ENCODE measurements at places on chromosomes 5 and 9. TPM values are rescaled to one million over a fixed set of nuclear protein-coding genes. Genes with fewer than 3 reads are reported as not detected.
A peak's percentile ranks its signal among the peaks of the same experiment; 100 is the strongest.

- no peak for DNase-seq
These were observed 27.0 kb downstream of the TGFBI start for GRCh38 chr5:136055612-136056309.

DNA sequence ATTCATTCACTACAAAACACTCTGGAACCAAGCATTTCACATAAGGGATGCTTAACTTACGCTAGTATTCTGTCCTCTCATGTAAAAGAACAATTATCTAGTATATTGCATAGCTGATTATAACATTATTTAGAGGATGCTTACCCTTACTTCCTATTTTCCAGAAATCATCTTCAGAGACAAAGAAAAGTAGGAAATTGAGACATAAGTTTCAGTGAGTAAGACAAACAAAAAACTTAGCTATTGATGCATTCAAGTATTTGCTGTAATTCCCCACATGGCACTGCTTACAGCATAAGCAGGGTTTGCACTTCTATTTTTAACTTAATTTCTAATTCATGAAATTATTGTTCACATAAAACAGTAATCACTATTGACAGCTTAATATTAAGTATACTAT lies 104.8 kb upstream of the SREK1 start:
- DNase-seq = no peak

GRCh38 chr5:169085212-169085611 lies 215.7 kb downstream of the SLIT3 start:
- no peak for DNase-seq

DNA sequence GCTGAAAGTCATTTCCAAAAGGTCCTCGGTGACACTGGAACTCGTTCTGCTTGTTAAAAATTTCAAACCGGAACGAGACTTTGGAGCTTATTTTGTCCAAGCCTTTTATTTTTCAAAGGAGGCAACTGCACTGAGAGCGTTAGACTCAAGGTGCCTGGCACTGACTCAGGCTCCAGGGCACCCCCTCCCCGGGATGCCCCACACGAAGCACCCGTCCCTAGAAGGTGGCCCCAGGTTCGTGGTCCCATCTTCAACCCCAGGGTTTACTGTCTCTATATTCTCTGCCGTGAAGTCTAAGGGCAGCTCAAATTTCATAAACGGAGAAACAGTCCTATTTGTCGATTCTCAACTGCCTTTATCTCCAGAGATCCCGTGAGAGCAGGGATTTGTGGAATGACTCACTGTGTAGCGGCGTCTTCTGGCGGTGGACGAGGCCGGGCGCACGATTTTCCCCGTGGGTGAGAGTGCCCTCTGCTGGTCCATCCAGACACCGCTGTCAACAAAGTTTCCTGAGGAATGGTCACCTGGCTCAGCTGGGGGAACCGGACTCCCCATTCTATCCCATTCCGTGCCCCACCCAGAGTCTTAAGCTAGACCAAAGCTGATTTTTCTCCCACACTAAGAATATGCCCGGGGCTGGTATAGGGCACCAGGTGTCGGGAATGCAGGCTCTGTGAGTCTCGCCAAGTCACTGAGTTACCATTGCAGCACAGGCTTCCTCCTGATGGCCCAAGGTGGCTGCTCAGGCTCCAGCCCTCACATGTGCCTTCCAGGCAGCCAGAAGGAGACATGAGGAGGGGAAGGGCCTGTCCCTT lies 27.1 kb upstream of the SLC6A19 start:
- peak; percentile 36 for DNase-seq

DNA sequence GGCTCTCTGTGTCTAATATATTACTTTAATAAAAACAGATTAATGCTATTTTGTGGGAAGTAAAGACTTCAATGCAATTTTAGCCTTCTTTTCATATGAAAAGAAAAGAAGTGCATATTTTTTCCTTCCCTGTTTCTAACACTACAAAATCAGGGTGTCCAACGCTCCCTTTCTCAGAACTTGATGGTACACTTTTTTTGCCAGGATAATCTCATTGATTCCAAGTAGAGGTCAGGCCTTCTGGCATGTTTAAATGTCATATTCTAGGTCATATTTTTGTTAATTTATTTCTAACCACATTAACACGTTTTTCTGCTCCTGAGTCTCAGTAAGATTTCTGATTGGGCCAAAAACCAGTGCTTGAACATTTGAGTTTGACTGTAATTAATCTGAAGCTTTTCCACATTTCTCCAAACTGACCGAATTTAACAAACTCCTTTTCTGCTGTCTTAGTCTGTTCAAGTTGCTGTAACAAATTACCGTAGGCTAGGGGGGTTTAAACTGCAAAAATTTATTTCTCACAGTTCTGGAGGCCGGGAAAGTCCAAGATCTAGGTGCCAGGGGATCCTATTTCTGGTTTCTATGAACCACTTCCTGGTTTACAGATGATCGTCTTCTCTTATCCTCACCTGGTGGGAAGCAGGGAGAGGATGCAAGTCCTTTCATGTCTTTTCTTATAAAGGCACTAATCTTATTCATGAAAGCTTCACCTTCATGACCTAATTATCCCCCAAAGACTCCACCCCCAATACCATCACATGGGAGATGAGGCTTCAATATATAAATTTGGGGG lies 63.2 kb upstream of the ELL2 start:
- DNase-seq = peak; percentile 88

GRCh38 chr9:91611582-91611981 lies 187.9 kb upstream of the NFIL3 start:
- DNase-seq = peak; percentile 13

DNA sequence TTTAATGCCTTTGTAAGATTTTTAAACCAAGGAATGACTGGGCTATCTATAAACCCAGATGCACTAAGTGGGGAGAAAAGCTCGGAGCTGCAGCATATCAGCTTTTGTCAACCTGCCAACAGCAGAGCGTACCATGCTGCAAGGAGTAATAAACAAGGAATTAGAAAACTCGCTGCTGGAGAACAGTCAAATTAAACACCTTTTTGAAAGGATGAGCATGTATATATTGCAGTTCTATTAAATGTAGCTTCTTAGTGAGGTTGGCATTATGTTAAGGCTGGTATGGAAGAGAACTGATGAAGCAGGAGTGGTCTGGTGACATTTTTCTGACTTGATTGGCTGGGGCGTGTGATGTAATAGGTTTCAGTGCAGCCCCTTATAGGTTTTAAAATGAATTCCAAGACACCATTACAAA lies 74.7 kb downstream of the PIK3R1 start:
- no peak for DNase-seq

MYOZ3 gene
- not detected for total RNA-seq

- DNase-seq = no peak
These were observed 122.6 kb downstream of the TLR4 start for GRCh38 chr9:117826837-117827236.

GRCh38 chr9:4674783-4675182 lies 4.6 kb upstream of the CDC37L1 start:
- peak; percentile 74 for DNase-seq

GRCh38 chr5:64497386-64497785 lies 8.4 kb upstream of the RGS7BP start:
- DNase-seq = peak; percentile 75
